NCI-H2029 (cell line): ENCODE measurements at places on chromosomes 6 and 20.

DNA sequence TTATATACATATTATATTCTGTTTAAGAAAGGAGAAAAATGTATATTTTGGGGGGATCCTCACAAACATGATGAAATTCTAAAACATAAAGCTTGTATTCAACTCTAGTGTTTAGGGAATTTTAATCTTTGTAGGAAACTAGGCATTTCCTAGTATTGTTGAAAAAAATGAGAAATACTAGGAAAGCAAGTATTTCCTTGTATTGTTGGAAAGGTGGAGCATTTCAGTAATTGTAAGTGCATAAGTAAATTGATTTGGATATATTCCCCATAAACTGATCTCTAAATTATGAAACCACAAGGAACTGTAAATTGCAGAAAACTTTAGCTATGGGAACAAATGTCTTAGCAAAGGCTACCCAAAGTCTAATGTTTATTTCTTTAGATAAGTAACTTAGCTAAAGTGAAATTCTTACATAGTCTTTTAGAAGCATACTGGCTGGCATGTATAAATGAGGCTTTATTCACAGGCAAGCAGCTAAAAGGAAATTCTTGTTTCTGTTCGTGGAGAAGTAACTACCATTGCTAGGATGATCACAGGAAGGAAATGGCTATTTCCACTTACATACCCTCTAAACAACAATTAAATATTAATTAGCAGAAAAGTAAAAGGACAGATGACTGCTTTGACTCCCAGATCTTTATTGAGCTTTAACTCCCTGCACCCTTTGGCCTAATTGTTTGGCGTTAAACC, 19.9 kb upstream of the NRN1 start:
- DNase-seq, result no peak

DNA sequence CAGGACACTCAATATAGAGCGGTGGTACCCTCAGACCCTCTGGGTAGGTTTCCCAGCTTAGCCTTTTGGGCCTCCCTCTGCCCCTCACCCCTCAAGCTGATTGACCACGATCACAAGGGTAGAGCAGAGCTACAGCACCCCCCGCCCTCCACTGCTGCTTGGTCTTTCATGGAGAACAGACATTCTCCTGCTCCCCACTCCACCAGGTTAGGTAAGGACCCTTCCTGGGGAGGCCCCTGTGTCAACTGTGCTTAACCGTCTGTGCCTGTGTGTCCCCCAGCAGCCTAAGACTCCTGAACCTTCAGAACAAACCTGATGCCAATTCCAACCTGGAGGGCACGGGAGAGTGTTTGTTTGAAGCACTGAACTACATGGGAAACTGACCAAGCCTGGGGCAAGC, 11.8 kb downstream of the MYH7B start:
- no peak for DNase-seq

- DNase-seq, result no peak
These were observed 128.8 kb upstream of the DTNBP1 start for GRCh38 chr6:15791448-15792181.

DNA sequence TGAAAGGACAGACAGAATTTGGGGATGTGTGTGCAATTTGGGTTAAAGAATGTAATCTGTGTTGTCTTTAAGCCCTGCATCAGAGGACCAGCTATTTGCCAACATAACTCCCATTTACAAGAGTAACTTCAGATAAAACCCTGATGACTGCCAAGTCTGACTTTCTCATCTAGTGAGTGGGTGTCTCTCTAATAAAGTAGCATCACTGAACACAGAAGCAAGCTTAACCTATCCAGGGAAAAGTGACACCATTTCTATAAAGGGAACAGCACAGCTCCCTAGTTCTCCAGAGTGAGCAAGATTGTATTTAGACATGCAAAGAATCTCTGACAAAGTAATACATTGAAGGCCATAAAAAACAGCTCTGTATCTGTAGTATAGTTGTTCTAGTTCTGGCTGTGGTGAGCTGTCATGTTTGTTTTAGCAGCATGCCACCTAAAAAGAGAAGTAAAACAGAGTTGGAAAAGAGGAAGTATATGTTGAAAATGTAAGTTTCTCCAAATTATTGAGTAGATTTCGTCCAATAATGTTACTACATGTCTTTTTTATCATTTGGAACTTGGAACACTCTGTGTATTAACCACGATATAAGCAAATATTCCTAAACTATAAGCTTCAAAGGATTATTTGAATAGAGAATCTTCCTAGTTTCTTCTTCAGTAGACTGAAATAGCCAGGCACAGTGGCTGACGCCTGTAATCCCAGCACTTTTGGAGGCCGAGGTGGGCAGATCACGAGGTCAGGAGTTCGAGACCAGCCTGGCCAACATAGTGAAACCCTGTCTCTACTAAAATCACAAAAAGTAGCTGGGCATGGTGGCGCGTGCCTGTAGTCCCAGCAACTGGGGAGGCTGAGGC, 8.8 kb upstream of the PIM1 start:
- no peak for DNase-seq

DNA sequence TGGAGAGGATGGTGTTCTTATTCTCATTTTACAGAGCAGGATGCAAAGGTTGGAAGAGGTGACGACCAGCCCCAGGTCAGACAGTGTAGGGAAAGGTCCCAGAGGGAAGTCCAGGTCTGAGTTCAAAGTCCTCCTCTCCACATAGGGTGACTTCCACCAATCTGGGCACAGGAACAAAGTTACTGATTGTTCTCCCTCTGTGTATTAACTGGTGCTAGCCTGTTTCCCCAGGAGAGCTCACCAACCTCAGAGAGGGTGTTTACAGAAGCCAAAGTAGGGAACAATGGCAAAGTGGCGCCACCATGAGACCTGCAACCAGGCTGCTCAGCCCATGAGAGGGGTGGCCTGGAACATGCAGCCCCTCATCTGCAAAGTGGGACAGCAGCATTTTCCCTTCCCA, 16.8 kb upstream of the SIRPB1 start:
- DNase-seq, result no peak

- no peak for DNase-seq
These were observed 27.1 kb downstream of the BCAS1 start for GRCh38 chr20:54043076-54043967.

DNA sequence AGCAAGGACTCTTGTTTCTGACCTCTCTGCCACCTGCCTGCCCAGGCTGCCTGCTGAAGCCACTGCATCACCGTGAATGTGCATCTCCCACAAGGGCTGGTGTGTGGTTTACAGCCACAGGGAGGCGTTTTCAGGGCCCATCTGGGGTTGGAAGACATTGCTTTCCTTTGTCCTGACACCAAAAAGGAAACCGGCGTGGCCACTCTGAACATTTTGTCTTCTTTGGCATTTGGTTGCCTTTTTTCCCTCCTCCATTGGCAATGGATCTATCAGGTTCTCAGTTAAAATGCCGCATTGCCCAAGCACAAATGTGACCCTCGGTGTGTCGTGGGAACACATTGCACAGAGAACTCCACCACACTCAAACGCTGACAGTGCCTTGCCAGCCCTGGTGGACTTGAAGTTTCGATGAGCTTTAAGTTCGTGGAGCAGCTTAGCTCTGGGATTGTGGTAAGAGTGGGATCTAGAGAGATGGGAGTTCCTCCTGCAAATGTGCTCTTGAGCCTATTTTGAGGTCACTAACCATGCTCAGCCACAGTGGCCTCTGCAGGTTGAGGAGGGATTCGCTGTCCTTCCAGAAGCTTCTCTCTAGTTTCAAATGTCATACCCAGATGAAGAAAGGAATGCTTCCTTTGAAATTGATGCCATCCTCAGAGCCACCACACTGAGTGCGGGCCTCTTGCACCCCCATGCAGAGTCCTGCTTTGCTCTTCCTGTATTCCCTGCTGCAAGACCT, 14.8 kb upstream of the PCK1 start:
- no peak for DNase-seq

- DNase-seq, result no peak
These were observed 70.2 kb upstream of the ADGRF1 start for GRCh38 chr6:47112317-47112716.

DNA sequence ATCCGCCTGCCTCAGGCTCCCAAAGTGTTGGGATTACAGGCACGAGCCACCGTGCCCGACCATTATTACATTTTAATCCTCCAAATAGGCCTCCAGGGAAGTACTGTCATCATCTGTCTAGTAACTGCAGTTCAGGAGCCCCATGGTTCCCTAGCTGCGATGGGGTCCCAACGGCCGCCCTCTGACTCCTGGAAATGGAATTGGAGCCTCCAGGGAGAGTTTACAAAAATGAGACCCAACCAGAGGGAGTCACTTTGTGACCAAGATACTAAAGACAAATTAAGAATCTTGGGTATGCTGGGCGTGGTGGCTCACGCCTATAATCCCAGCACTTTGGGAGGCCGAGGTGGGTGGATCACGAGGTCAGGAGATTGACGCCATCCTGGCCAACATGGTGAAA, 36.7 kb downstream of the TFAP2C start:
- no peak for DNase-seq

- no peak for DNase-seq
These were observed 21.2 kb downstream of the KIF16B start for GRCh38 chr20:16552015-16552414.

DNA sequence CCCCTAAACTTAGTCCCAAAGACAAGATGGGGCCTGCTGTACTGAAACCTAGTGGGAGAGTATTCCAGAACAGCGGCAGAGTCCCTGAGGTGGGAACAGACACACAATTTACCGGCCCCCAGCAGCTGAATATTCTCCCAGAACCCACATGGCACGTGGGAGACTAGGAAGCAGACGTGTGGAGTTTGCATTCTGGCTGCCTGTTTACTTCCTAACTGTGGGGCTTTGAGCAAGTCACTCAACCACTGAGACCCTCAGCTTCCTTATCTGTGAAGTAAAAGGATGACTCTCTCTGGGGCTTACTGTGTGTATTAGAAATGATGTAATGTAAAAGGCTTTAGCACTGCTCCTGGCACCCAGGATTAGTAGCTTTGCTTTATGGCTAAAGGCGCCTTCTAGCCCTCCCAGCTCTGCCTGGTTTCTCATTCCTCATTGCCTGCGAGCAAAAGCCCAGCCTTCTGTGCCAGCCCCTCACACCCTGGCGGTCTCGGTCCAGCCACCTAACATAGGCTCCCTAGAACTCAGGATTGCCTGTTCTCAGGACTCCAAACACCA, 353.1 kb downstream of the CDC5L start:
- DNase-seq, result no peak

DNA sequence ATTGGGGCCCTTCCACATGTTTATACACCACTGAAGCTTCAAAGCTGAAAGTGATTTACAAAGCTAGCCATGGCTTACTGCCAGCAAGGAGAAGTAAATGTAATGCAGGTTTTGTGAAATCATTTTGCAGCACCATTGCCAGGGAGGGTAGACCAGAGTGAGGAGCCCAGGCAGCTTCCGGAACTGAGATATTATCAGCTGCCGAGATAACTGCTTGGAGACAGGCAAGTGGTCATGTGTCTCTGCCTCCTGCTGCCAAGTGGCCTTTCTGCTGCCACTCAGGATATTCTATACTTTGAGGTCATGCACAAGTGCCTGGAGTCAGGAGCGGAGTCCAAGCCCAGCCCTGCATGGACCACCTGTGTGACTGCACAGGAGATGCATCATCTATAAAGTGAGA, 160.2 kb downstream of the SYNDIG1 start:
- DNase-seq, result no peak

DNA sequence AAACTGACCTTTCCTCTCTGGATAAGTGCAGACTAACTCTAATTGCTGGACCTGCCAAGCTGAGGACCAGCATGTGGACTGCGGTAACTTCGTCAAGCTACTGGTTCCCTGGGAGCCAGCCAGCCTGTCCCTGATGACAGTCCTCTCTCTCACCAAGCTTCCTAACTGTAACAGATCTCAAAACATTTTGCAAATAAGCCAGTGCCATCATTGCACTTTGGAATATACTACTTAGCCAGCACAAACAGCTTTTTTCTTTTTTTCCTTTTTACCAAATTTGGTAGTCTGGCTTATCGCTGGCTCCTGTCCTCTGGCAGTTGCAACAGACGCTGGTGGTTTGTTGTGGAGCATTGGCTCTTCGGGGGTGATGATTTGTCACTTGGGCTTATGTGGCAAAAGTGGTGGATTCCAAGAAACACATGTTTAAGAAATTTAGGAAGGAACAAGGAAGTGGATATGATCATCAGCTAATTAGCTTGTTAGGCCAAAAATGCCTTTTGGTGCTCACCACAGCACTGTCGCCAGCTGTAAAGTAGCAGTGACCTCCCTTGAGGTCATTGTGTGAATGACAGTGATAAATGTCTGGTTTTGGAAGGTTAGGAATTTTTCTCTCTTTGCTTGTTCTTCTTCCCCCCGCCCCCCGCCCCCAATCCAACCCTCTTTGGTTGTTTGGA, 171.7 kb downstream of the CLIC5 start:
- no peak for DNase-seq

DNA sequence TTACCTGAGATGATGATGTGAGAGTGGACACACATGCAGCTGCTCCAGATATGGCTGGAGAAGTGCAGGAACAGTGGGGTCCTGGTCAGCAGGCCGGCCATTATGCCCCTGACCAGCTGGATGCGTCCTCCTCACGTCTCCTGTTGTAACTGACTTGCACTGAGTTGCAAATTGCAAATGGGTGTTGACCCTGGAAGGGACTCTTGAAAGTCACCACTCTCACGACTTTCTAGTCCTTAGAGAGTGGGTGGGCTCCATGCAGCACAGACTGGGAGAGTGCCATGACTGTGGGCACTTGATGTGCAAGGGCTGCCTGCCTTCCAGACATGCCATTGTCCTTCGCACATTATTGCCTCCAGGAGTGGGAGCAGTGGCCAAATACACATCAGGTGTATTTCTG, 10.8 kb downstream of the FAM83D start:
- no peak for DNase-seq

DNA sequence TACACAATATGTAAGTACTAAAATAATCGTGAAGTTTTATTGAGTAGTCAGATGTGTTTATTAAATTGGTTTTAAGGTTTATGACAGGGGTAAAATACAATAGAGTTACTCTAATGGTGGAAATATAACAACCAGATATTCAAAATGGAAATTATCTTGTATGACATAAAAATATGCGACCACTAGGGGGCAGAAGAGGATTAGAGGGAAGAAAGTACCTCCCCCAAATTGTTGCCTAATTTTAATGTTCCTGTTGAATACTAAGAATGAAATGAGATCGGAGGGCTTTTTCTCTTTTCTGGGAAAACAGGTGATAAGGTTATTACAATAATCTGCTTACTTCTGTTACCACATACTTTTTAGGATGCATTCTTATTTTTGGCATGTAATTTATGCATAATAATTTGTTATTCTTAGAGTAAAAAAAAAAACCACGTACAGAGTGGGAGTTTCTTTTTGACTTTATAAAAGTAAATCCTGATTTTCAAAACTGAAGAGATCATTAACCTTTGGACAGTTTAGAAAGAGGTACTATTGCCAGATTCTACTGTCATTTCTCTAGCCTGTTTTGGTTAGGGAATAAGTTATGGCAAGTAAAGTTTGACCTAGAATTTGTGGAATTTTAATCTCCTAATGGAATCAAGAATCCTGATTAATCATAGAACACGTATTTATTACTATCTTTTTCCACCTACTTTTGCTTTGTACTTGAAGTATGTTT, 159.2 kb downstream of the CD109 start:
- peak; percentile 54 for DNase-seq

GRCh38 chr6:47832386-47833100, 50.7 kb downstream of the OPN5 start:
- DNase-seq, result no peak

DNA sequence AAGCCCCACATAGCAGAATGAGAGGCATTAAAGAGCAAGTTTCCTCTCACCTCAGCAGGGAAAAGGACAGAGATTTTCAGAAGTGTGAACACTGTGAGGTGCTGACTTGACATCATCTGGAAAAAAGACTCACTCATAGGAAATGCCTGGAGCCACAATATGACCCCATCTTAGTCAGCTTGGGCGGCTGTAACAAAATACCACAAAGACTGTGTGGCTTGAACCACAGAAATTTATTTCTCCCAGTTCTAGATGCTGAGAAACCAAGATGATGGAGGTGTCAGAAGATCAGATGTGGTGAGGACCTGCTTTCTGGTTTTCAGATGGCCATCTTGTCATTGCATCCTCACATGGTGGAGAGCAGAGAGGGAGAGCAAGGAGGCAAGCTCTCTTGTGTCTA, 253.1 kb downstream of the ADGB start:
- DNase-seq, result no peak
